ENCODE measurements at places on chromosomes 1 and 21.

DNA sequence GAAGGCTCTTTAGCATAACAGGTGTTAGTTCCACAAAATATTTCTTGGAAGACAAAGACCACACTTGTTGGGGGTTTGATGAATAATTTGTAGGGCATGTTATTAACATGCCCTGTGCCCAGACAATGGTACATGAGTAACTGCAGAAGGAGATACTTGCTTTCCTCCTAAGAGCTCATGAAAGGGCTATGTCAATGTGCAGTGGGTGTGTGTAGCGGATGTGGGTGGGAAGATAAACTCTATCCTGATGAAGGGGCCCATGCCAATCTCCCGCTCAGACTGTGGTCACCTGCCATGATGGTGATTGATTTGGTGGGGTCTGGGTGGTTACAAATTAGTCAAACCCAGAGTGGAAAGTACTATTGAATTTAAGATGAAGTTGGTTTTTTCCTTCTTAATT, 69.8 kb upstream of the DNAH14 start:
- DNase-seq: no peak

DNA sequence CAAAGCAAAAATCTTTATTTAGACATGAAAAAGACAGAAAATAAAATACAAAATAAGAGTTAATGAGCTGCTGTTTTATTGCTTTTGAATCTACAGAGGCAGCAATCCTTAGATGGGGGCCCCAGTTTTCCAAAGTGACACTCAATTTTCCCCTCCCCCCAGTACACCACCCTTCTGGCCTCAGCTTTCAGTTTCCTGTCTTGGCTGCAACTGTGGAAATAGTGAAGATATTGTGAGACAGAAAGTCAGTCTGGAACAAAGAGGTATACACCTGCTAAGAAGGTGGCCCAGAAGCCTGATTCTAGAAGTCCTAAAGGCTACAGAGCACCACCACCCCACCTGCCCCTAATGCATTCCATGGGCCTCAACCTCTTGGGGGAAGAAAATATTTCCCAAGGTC, 1.1 kb upstream of the MTMR11 start:
- no peak for DNase-seq

DNA sequence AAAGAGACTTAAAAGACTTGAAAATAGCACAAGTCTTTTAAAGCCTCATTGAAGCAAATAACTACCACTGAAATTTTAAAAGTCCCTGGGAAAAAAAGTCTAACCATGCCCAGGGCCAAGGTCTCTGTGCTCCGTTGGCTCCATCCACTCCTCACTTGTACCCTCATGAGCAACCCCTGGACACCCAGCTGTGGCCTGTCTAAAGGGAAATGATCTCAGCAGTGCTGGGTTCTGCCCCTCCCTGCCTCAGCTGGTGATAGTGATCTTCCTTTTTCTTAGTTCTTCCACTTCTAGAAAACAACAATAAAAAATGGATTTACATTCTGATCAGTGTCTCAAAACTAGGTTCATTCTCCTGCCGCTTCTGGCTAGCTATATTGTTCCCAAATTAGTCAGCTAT, 423.5 kb upstream of the ADAMTS5 start:
- no peak for DNase-seq

- no peak for DNase-seq
Measured at GRCh38 chr1:243846761-243847160, 3.3 kb downstream of the AKT3 start.

DNA sequence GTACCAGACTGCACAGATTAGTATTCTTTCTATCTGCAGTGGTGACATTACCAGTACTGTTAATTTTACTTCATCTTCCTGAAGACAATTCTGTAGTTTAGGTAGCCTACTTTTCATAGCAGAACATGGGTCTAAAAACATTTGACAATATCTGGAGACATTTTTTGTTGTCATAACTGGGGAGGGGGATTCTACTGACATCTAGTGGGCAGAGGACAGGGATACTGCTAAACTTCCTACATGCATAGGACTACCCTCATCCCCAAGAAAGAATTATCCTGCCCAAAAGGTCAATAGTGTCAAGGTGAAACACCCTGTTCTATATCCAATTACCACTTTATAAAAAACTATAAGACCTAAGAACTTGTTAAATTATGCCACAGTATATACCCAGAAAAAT, 3.4 kb upstream of the ARHGAP29 start:
- no peak for DNase-seq

- DNase-seq: no peak
Measured at GRCh38 chr1:77245830-77246229, 26.6 kb upstream of the PIGK start.

DNA sequence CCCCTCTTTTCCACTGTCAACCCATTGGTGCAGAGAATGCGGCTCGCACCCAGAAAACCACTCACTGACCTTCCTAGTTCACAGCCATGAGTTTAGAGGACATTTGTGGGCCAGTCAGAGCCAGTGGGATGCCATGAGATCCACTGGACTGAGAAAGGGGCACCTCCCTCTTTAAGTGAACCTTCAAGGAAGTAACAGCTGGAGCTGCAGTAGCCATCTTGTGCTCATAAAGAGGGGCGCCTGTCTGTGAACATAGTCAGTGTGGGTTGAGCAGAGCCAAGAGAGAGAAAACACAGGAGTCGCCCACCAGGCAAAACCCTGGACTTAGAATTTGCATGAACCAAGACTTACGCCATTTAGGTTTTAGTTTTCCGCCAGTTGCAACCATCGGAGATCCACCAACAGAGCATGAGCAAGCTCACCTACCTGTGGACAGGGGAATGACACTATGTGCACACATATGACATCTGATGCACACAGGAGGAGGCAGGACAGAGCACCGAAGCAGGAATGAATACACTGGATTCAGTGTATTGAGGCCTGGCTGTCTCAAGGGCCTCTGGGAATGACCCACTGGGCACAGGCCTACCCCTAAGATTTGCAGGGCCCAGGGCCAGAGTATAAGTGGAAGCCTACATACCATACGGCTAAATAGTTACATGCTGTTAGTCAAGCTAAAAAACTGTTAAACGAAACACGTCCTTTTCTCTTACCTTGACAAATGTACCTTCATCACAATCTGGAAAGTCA, 151.6 kb downstream of the GRIK3 start:
- DNase-seq: no peak

- DNase-seq: peak; percentile 80
Measured at GRCh38 chr1:109371341-109371739, 26.4 kb downstream of the SORT1 start.

GRCh38 chr1:74952786-74953185, 181.4 kb upstream of the LHX8 start:
- DNase-seq: no peak

- no peak for DNase-seq
Measured at GRCh38 chr21:42172596-42173483, 46.1 kb upstream of the ABCG1 start.

- peak; percentile 54 for DNase-seq
Measured at GRCh38 chr1:65255035-65255655, 54.2 kb upstream of the DNAJC6 start.

DNA sequence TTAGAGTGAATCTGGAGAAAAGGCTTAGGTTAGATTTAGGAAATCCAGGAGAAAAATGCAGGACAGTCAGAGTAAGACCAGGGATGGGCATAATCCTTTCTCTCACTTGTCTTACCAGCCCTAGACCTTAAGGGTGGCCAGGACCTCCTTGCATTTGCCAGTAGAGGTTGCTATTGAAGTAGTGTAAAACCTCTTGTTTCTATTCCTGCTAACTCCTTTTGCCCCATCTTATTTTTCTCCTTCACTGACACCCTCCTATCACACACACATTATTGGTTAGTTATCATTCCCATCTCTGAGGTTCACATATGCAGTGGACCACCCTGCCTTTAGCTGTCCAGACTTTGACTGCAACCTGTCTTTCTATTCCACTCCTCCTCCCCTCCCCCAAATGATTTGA, 75.0 kb upstream of the MACF1 start:
- peak; percentile 47 for DNase-seq

- DNase-seq: peak; percentile 66
Measured at GRCh38 chr1:39076127-39076798, 50.1 kb downstream of the NDUFS5 start.
